ENCODE measurements at places on chromosomes 7 and 10.

GRCh38 chr7:148883266-148884048 lies 634 bp downstream of the EZH2 start:
- DNase-seq: no peak

GRCh38 chr10:131425752-131426533 lies 114.4 kb upstream of the TCERG1L start:
- DNase-seq: no peak

DNA sequence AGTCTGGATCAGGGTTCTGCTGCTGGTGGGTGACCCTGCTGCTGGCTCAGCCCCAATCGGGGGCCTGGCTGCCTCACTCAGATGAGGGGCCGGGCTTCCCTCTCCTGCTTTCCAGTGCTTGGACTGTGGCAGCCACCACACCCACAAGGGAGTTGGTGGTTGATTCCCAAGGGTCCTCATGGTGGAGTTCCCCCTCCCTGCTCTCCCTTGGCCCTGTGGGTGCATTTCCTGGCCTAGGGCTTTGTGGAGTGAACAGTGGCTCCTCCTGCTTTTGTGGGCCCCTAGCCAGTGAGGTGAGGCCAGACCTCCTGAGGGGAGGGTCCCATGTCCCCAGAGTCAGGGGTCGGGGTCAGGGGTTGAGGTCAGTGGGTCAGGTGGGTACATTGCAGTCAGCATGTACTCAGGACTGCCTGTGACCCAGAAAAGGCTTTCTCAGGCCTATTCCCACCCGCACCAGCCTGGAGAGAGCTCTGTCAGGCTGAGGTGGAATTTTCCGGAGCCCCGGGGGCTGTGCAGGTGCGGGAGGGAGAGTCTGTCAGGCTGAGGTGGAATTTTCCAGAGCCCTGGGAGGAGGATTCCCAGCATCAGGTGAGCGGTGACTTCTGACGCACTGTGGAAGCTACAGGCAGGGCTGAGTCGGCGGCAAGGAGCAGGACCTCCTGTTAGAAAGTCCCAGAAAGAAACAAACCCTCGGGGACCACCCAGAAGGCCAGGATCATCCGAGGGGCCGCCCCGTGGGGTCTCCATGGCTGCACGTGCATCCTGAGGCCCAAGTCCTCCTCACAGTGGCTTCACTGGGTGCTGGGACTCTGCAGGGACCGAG lies 94.4 kb upstream of the INSIG1 start:
- no peak for DNase-seq

DNA sequence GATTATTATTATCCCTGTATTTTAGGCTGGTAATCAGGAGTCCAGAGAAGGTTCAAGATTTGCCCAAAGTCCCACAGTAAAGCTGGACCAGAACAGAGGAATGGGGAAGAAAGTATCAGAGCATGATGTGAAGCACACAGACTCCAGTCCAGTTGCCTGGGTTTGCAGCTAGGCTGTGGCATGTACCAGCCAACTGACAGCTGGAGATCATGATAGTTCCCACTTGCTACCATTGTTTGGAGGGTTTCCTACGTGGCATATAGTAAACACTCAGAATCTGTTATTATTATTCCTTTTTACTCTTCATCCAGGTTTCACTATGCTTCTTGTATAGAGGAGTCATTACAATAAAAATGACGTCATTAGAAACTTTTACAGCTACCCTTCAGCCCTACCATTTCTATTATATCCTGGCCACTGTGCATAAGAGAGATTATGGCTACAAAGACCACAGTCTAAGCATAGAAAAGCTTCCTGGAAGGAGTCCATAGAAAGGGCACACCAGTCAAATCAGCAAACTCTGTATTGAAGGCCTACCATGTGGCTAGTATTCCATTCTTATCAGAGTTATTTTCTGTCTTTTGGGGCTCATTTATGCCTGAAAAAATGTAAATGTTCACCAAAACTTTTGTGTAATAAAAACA lies 66.6 kb downstream of the MTPN start:
- DNase-seq: no peak

- DNase-seq: no peak
These were observed 95.5 kb upstream of the FAM20C start for GRCh38 chr7:96861-97260.

DNA sequence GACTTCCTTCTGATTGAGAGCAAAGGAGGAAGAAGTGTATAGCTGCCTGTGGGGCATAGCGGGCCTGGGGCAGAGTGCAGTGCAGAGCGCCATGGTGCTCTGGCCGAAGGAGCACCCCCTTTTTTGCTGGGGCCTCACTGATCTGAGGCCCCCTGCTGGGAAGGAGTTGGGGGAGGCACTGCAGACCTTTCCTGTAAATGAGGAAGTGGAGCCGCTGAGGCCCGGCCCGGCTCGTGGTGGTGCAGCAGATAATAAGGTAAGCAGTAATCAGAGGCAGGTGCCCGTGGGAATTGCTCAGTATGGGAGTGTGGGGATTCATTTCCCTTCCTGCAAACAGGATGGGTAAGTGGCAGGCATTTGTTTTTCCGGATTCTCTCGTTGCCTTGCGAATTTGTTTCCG lies 373.7 kb upstream of the MKI67 start:
- no peak for DNase-seq

- DNase-seq: no peak
These were observed 47.5 kb downstream of the USP6NL start for GRCh38 chr10:11563936-11564335.

- DNase-seq: no peak
These were observed 101.1 kb downstream of the TNS3 start for GRCh38 chr7:47480576-47481538.

GRCh38 chr10:29114141-29114540 lies 174.7 kb upstream of the LYZL1 start:
- no peak for DNase-seq

GRCh38 chr10:92240289-92241157 lies 50.4 kb downstream of the CPEB3 start:
- DNase-seq: peak; percentile 35

GRCh38 chr10:81874875-81875466 lies at the start of gene NRG3:
TSS of gene NRG3 (plus strand) at chr10:81875194.
- no peak for DNase-seq

DNA sequence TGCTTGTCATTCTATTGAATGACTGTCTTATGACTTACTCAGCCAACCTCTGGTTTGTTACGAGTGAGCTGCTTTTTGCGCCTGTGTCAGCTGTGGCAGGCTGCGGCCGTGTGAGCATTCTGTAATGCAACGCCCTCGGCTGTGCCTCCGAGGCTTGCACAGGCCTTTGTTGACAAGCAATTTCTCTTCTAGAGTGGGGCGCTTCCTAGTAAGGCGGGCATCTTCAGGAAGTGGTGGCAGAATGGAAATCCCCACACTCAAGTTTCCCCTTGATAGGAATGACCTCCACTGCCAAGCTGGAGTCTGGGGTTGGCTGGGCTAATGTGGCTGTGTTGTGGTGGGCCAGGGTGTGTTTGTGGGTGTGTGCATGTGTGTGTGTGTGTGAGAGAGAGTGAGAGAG lies 20.2 kb upstream of the TMEM178B start:
- no peak for DNase-seq

DNA sequence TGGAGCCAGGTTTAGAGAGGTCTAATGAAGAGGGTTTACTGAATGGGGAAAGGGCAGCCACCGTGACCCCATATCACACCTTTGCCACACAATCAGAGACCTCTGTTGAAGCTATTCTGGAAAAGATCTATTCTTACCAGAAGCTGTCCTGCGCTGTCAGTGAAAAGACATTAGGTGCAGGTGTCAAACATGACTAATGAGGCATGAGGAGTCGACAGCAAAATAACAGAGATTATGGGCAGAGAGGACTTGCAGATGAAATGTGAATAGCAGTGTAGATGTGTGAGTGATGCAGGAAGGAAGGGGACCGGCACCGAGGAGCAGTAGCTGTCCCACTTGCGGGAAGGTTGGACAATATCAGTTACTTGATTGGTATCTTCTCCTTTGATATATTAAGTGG lies 627.7 kb upstream of the GALNT17 start:
- DNase-seq: no peak

DNA sequence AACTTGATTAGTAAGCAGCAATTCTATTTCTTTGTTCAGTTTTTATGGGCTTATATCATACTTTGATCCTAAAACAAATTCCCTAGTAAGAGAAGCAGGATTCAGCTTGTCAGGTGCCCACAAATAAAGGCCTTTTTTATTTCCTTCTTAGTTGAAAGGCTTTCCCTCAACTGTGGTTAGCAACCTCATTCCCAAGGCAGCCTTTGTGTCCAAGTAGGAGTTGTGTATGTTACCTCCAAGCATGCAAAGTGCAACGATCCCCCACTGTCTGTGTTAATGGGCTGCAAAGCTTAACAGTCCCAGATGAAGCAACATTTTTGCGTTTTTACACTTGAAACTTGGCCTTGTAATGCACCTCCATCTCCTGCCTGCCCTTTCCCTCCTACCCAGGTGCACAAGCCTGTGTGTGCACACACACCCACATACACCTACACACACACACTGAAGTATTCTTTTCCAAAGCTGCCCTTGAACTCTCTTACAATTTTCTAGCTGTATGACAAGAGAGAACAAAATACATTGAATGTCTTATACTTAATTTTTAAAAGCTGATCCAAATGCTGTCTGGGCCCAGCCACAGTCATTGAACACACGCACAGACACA lies 278.2 kb downstream of the SNX13 start:
- DNase-seq: no peak

DNA sequence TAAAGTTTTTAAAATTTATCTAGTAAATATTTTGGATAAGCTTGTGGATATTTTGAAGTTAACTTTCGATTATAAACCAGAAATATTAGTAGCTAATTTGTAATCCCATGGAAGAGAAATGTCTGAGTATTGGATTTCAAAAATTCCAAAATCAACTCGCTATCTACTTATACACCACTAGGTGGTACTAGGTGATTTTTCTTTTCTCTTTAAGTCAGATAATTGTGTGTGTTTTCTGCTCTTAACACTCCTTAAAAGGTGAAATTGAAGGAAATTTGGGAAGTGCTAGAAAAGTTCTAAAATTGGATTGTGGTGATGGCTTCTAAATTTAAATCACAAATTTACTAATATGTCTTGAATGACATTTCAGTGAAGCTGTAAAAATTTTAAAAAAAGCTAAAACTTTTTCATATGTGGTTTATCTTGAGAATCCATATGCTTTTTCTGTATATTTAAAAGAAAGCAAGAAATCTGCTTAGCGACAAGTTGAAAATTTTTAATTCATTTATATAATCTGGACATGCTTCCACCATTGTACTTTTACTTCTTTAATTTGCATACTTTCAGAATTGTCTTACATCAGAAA lies 90.2 kb downstream of the IPMK start:
- DNase-seq: no peak

GRCh38 chr10:16966991-16967865 lies 150.0 kb upstream of the RSU1 start:
- DNase-seq: peak; percentile 83

DNA sequence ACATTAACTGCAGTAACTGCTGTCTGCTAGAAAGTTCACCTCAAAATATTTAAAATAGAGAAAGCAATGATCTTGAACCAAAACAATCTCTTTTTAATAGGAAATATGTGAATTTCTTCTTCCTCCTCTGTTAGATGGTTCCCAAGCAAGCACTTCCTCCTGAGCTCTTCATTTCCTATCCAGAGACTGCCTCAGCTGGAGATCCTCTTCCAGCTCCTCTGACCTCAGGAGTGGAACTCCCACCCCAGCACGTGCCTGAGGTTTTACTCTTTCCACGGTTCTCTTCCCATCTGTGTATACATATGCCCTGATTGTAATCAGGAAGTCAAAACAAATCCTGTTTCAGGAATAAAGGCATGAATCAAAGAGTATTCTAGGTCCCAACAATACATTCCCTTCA lies 5.6 kb downstream of the DENND11 start:
- DNase-seq: no peak
